ENCODE measurements at places on chromosomes 13 and 19.

- peak; percentile 85 for DNase-seq
Measured at GRCh38 chr19:18304458-18305310, 18.2 kb downstream of the LSM4 start.

- DNase-seq, result no peak
Measured at GRCh38 chr19:47681388-47681787, 31.8 kb upstream of the EHD2 start.

GRCh38 chr19:50167314-50167721, 4.2 kb upstream of the IZUMO2 start:
- no peak for DNase-seq

GRCh38 chr19:920051-920864, 3.1 kb downstream of the KISS1R start:
- peak; percentile 25 for DNase-seq

- no peak for DNase-seq
Measured at GRCh38 chr13:88014527-88014926, 343.4 kb downstream of the SLITRK5 start.

GRCh38 chr13:41634407-41634806, 177.1 kb downstream of the RGCC start:
- DNase-seq, result no peak

DNA sequence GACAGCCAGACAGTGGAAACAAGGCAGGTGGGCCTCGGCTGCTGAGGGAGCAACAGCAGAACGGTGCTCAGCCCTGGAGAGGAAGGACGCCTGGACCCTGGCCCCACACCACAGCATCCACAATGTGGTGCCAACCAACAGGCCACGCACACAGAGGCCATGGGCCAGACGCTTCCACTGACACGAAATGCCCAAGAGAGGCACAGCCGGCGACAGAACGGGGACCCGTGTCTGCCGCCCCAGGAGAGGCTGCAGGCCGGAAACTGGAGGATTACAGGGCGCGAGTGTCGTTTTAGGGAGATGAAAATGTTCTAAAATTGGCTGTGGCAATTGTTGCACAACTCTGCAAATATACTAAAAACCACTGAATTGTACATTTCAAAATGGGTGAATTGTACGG, 69.7 kb downstream of the RASA3 start:
- DNase-seq, result no peak

- peak; percentile 30 for DNase-seq
Measured at GRCh38 chr13:79662882-79663281, 181.9 kb downstream of the NDFIP2 start.

- DNase-seq, result no peak
Measured at GRCh38 chr13:52025475-52026245, 1.2 kb downstream of the UTP14C start.

DNA sequence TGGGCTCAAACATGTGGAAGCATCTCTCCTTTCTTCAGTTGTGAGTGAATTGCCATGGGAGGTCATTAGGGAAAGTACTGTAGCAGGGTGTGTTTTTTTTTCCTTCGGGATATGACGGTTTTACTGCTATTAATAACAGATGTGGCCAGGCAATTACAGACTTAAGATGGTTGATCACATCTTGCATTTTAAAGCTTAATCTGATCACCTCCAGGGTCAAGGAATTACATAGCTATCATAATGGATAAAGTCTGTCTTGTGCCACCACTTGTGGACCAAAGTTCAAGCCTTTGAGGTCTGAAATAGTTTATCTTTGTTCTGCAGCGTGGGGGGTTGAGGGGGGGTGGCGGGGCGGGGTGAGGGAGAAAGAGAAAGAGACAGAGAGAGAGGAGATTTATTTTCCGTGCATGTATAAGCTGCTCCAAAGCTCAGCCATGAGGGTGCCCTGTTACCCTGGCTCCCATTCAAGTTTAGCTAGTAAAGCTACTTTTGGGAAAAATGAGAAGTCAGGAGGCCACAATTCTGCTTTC, 5.5 kb upstream of the SERP2 start:
- peak; percentile 99 for DNase-seq

- no peak for DNase-seq
Measured at GRCh38 chr13:105333416-105333815, 1202.0 kb downstream of the EFNB2 start.

GRCh38 chr13:30300596-30300995, 6.8 kb downstream of the KATNAL1 start:
- no peak for DNase-seq

- DNase-seq, result no peak
Measured at GRCh38 chr19:51754109-51754508, 2.4 kb upstream of the FPR1 start.

- DNase-seq, result no peak
Measured at GRCh38 chr19:50568728-50569698, 778 bp upstream of the LRRC4B start.

GRCh38 chr19:956766-957440, 27.2 kb upstream of the WDR18 start:
- DNase-seq, result no peak

GRCh38 chr13:30982906-30983305, 50.5 kb downstream of the TEX26 start:
- DNase-seq, result no peak

DNA sequence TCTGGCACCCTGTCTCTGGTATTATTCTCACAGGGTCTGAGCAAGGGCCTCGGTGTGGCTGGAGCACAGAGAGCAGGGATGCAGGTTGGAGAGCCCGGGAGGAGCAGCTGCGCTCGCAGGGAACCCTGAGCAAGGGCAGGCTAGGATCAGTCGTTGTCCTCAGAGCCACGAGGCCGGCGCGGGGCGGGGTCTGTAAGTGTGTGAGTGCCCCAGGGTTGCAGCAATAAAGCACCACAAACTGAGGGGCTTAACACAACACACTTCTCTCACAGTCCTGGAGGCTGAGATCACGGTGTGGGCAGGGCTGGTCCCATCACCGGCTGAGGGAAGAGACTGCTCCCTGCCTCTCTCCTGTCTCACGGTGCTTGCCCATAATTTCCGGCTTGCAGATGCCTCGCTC, 38.5 kb upstream of the GGACT start:
- DNase-seq, result no peak

DNA sequence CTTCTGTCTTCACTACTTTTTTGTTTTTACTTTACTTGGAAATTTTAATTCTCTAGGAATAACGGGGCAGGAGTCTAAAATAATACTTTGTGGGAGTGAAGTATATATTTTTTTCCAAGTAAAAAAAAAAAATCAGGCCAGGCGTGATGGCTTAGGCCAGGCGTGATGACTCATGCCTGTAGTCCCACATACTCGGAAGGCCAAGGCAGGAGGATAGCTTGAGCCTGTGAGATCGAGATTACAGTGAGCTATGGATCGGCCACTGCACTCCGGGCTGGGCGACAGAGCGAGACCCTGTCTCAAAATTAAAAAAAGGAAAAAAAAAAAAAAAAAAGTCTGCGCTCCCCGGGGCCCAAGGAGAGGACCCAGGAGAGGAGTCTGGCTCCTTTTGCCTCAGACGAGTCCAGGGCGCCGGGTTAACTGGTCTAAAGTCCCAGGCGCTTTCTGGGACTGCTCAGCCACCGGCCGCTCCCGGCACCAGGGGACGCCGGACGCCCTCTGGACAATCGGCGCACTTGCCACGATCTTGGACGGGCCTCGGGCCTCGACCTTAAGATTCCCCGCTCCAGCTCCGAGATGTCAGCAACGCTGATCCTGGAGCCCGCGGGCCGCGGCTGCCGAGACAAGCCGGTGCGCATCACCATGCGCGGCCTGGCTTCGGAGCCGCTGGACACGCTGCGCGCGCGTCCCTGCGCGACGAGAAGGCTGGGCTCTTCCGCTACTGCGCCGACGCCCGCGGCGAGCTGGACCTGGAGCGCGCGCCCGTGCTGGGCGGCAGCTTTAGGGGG, 2.7 kb upstream of the ZFP82 start:
- peak; percentile 53 for DNase-seq

- no peak for DNase-seq
Measured at GRCh38 chr19:6728346-6728745, 7.9 kb upstream of the C3 start.

- DNase-seq, result peak; percentile 82
Measured at GRCh38 chr19:48102870-48103751, 7.5 kb downstream of the PLA2G4C start.

GRCh38 chr13:83214452-83214851, 667.8 kb downstream of the SLITRK1 start:
- DNase-seq, result no peak

- DNase-seq, result no peak
Measured at GRCh38 chr13:110261166-110262081, 45.5 kb downstream of the COL4A1 start.

- DNase-seq, result peak; percentile 27
Measured at GRCh38 chr13:79477968-79478367, 3.0 kb upstream of the NDFIP2 start.

DNA sequence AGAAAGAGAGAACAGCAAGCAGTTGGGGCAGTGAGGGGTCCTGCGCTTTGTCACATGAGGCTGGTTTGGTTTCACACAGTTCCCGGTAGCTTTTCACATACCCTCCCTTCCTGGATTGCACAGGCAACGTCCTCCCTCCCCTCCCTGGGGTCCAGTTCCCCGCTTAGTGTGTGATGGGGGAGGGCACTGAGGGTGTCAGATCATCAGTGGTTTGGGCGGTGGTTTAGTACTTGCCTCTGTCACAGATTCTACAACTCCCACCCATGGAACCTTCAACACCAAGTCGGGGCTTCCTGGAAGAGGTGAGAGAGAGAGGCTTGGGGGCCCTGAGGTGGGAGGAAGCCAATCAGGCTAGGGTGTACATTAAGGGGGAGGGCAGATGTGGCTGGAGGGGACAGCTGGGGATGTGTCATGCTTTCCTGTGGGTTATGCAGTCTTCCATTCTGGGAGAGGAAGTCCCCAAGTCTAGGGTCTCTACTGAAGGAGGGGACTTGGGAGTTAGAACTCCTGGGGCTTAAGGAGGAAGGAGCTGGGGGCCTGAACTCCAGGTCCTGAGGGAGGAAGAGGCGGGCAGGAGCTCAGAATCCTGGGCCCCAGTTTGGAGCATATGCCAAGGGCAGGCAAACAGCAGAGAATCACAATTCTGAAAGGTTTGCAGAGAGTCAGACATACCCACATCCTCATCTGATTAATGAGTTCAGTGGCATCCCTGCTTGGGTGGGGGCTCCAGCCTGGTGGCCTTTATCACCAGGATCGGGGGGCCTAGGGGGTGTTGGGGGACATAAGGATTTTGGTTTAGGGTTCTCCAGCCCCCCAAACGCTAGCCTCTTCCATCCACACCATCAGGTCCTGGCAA, at the start of gene NKG7:
NKG7 (minus strand) TSS at position 6 of the 856 bp plus-strand sequence. CDS start 119 bp downstream, outside the sequence.
- DNase-seq, result no peak

DNA sequence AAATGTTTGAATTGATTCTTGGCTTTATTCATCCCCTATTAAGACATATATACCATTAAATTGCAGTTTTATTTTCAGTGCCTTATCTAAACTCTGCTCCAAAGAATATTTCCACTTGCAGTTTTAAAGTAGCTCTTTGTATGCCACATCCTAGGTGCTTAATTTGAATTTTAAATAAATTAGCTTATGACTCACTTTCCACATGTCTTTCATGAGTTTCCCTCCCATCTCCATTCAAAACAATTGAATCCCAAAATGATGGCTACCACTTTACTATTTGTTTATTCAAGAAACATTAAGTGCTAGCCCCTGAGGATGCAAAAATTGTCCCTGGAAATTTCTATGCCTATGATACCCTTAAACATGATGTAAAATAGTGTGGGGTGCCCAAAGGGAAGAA, 19.5 kb downstream of the PCDH20 start:
- DNase-seq, result no peak

- DNase-seq, result no peak
Measured at GRCh38 chr19:21023901-21024300, 3.4 kb downstream of the ZNF430 start.

GRCh38 chr13:30835442-30835841, 70.6 kb upstream of the MEDAG start:
- DNase-seq, result no peak

DNA sequence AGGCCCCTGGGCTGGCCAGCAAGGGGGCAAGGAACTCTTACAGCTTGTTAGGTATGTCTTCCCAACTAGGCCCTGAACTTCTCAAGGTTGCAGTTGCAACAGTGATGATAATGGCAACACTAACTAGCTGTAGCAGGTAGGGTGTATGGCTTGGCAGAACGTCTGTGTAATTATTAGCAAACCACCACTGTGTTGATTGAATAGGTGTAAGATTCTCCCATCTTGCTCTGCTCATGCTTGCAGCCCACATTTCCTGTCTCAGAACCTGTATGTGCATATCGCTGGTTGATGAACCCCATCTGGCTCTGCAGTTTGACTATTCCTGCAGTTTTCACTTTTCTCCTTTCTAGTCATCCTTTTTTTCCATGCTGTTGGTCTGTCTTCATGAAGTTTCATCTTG, 178.8 kb downstream of the KATNAL1 start:
- DNase-seq, result no peak

GRCh38 chr13:58247080-58247479, 615.5 kb downstream of the PCDH17 start:
- no peak for DNase-seq

- peak; percentile 44 for DNase-seq
Measured at GRCh38 chr19:21483589-21484170, 21.7 kb upstream of the ZNF429 start.

- DNase-seq, result no peak
Measured at GRCh38 chr13:98743377-98743776, 9.1 kb downstream of the SLC15A1 start.

GRCh38 chr19:41533671-41534215, 42.2 kb upstream of the CEACAM21 start:
- peak; percentile 20 for DNase-seq

DNA sequence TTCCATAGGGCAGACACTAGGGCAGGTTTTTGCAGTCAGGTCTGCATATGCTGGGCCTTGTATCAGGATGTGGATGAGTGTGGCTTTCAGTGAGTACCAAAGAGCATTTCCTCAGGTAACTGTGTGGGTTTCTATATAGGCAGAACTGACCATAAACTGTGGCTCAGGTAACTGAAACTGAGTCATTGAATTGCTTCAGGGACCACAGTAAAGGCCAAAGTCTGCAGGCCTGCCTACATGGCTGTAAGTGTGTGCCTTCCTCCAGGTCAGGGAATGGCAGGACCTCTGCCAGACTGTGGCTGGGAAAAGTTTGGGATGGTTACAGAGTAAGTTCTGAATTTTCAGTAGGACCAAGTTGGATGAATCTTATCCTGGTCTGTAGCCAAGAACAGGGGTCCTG, 85.6 kb downstream of the ZNF486 start:
- DNase-seq, result no peak

DNA sequence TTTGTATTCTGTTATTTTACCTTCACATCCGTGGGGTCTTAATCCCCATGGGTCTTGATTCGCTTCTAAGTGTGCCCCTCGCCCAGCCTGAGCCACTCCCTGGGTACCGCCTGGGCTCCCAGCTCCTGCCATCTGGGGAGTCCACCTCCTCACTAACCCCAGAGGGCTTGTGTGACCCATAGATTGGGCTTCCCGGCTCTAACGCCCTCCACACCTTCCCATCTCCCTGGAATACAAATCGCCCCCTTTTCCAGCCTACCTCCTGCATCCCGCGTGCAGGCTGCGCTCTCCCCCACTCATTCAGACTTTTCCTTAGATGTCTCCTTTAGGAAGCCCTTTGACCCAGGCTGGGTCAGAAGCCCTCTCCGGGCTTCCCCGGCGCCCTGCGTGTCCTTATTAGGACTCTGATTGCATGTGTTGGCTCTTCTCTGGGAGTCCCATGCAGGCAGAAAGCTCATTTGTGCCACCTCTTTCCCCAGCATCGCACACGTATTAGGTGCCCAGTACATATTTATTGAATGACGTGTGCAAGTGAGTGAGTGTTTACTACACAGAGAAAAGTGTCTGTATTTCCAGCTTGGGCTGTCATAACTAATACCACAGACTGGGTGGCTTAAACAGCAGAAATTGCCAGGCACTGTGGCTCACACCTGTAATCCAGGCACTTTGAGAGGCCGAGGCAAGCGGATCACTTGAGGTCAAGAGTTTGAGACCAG, 757 bp downstream of the CCDC124 start:
- DNase-seq, result peak; percentile 58

Data from NCI-H82 (cell line).